Retinal pigment epithelial cell (primary cell): ENCODE measurements at places on chromosomes 12 and 14.

- DNase-seq = no peak
These were observed 1326.0 kb upstream of the FLRT2 start for GRCh38 chr14:84203896-84204295.

- no peak for DNase-seq
These were observed 33.6 kb upstream of the PCNX1 start for GRCh38 chr14:70873627-70874026.

DNA sequence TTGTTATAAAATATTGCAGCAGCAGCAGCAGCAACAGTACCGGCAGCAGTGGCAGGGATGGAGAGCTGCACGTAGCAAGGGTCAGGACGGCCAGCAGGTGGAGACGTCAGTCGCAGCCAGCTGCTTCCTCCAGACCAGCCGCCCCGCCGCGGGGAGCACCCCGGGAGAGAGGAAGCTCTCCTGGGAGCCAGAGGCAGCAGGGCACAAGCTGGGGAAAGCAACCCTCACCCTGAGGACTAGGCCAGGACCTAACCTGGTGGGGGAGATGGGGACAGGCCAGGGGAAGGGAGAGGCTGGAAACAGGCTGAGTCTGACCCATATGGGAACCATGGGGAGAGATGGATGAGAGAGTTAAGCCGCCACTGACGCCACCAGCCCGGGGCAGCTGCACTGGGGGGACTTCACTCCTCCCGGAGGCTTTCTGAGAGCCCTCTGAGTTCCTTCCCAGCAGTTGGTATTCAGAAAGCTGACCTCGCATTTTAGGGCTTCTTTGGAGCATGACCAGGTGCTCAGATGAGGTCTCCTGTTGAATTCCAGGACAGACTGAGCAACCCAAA is 56.3 kb downstream of the SPTB start:
- DNase-seq = no peak

GRCh38 chr12:104138797-104139152 is 765 bp upstream of the NFYB start:
- DNase-seq = no peak

GRCh38 chr14:90248594-90248993 is 7.8 kb upstream of the PSMC1 start:
- DNase-seq = no peak

DNA sequence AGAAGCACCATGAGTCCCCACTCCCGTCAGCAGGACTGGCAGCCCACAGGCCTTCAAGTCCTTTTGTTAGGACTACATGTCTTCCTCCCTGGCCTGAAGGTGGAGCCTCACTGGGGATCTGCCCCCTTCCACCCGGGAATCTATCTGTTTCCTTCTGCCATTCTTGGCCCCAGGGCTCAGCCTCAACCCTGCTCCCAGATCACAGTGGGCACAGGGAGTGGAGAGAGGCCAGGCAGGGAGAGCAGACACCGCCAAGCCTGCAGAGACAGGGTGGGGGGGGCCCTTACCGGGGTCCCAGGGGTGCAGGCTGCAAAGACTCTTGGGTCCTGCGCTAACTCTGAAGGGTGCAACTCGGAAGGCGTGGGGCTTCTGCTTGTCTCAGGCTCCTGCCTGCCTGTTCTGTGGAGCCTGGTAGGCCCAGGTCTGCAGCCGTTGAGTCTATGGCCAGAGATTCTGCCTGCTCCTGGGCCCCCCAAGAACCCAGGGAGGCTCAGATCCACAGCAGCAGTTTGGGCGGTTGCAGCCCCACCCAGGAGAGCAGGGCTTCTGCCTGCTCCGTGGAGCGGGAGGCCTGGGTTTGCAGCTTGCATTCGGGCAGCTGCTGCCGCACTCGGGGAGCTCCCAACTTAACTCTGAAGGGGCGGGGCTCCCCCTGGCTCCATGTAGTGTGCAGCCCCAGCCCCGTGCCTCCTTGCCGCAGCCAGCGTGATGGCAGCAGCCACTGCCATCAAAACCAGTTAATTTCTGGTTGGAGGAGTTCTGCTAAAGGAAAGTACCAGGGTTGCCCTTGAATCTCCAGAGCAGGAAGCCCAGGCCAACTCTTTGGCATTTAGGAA is 21.7 kb upstream of the PLBD1 start:
- no peak for DNase-seq

DNA sequence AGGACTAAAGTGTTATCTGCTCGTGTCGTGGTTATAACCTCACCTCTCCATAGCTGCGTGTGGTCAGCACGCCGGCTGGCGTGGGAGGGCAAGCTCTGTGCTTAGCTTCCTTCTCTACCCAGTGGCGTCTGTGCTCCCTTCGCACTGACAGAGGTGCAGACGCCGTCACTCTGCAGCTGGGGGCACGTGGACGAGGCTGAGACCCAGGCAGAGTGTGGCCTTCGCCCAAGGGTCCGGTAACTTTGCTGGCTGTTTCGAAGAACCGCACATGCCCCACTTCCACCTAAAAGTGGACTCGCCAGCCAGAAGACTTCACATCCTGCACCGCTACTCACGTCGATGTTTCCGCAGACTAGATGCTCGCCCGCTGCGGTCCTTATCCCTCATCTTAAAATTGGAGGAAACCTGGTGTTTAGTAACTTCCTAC is 35.9 kb upstream of the DYNC1H1 start:
- no peak for DNase-seq

GRCh38 chr14:33814010-33814409 is 136.9 kb downstream of the EGLN3 start:
- no peak for DNase-seq

- DNase-seq = no peak
These were observed 868 bp downstream of the SPATA7 start for GRCh38 chr14:88386256-88386794.

DNA sequence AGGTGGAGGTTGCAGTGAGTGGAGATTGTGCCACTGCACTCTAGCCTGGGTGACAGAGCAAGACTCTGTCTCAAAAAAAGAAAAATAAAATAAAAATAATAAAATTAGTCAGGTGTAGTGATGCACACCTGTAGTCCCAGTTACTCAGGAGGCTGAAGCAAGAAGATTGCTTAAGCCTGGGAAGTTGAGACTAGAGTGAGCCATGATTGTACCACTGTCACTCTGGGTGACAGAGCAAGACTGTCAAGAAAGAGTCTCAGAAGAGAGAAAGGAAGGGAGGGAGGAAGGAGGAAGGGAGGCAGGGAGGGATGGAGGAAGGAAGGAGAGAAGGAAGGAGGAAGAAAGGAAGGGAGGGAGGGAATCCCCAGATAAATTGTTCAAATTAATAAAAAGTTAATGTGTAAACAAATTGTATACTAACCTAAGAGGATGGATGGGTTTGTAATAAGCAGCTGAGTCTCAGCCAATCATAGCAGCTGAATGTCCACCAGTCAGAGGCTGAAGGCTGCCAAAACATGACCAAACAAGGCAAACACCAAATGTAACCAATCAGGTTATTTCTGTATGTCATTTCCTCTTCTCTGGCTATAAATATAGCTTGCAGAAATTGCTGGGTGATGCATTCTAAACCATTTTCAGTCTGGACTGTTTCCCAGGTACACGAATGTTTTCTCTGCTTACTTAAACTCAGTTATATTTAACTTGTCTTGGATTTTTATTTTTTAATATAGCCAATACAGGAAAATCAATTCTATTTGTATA is 6.1 kb upstream of the CDCA4 start:
- no peak for DNase-seq

GRCh38 chr14:88488081-88488480 is 66.7 kb downstream of the PTPN21 start:
- no peak for DNase-seq
